ENCODE measurements at places on chromosomes 12 and 14. TPM values are rescaled to one million over a fixed set of nuclear protein-coding genes. Genes with fewer than 3 reads are reported as not detected.

Gene TMPRSS12
- not detected for total RNA-seq

Gene KLRD1
- total RNA-seq, result 3.6 TPM

Gene RABGGTA
- 18.6 TPM for total RNA-seq

Gene GPX2
- not detected for total RNA-seq

Gene MUCL1
- not detected for total RNA-seq

Gene SLC17A8
- total RNA-seq, result not detected

Gene ABCD2
- 11.8 TPM for total RNA-seq

Gene LMO3
- 4.2 TPM for total RNA-seq

Gene KCNK13
- total RNA-seq, result 2.4 TPM

GRCh38 chr14:52917735-52918134 is 33.1 kb downstream of the FERMT2 start:
- DNase-seq, result no peak

DNA sequence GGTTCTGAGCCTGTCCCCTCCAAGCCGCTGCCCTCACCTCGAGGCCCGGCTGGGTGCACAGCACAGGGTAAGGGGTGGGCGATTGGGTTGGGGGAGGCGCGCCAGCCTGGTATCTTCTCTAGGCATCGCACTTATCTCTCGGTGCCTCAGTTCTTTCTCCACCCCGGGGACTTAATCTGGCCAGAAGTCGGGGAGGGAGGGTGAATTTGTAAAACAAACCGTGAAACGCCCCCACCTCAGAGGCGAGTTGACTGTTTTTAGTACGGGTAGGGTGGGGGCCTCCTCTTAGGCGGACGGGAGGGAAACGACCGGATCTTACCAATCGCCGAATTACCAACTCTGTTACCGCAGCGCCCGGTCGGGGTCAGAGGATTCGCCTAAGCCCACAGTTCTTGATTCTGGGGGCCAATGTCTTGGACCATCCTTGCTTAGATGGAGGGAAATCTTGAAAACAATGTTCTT is 1.4 kb upstream of the TBX3 start:
- DNase-seq, result no peak

DNA sequence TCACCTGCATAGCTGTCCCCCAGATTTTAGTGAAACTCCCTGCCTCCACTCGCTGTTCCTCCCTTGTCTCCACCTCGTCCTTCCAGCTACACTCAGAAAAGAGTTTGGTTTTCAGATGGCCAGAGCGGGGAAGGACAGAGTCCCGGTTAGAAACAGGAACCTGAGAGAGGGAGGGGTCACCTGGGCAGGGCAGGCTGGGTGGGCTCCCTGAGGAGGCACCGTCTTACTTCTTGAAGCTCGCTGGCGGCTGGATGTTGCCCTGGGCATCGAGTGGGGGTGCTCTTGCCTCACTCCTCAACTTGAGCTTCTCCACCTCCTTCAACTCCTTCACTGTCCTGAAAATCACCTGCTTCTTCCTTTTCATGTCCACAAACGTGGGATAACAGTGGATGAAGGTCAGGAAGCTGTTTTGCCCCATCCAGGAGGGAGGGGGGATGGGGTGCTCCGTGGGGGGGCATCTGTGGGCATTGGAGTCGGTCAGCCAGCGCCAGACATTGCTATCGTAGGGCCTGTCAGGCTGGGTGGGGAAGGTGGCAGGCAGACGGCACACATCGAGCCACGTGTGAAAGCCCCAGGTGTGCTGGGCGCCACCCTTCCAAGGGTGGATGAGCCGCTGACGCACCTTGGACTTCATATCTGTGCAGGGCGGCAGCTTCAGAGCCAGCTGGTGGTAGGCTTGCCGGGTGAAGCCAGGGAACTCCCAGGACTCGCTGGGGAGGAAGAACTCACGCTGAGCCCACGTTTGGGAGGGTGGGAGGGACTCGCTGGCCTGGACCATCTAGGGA is 2.0 kb downstream of the TEX52 start:
- no peak for DNase-seq

DNA sequence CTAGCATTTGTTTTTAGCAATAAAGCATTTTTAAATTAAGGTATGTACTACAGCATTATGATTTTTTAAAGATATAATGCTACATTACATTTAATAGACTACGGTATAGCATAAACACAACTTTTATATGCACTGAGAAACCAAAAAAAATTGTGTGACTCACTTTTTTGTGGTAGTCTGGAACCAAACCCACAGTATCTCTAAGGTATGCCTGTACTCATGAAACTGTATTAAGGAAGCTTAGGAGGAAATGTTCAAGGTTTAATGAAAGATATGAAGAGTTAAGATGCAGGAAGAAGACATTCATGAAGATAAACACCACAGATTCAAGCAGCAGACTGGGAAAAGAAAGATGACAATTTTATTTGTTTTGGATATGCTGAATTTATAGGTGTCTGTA is 51.7 kb downstream of the PPP1R12A start:
- DNase-seq, result no peak

DNA sequence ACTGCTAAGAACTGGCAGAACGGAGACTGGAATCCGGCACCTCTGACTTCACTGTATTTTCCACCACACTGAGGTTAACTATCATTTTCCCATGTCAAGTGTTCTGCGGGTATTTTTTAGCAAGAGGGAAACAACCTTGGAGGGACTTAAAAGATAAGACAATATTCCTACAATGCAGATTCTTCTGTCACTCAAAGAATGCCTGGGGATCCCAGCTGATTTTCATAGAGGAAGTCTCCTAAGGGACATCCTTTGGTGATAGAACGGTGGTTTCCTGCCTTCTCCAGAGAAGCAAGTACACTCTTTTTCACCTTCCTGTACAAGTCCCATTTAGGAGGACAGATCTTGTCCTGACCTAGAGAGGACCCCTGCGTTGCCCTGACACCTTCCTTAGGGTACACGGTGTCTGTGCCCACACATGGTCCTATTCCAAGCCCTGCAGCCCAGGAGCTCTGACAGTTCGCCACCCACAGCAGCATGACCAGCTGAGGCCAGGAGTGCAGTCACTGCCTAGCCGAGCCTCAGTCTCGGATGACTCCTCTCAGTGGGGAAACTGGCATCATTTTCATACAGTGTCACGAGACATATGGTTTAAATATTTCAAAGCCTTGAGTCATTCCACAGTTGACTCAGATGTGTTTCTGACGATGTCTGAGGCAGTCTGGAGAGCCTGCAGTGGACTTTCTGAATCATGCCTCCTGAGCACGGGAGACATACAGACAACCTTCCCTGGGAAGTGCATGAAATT is 181.3 kb upstream of the FKBP4 start:
- peak; percentile 43 for DNase-seq

GRCh38 chr12:9730591-9730990 is 2.3 kb downstream of the CLECL1 start:
- DNase-seq, result no peak

DNA sequence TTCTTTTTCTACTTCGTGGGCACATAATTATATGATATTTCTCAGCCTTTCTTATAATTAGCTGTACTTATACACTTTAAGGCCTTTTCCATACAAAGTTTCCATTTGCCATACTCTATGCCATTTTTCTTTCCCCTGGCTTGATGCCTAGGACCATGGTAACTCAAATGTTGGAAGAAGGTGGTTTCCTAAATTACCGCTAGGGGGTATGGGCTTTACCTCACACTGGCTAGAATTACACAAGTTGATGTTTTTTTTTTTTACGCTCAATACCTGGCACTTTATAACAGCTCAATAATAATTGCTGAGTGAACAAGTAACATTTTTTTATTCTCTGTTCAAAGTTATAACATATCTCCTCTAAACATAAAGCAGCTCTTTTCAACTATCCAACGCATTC is 306.8 kb upstream of the LRFN5 start:
- DNase-seq, result no peak

DNA sequence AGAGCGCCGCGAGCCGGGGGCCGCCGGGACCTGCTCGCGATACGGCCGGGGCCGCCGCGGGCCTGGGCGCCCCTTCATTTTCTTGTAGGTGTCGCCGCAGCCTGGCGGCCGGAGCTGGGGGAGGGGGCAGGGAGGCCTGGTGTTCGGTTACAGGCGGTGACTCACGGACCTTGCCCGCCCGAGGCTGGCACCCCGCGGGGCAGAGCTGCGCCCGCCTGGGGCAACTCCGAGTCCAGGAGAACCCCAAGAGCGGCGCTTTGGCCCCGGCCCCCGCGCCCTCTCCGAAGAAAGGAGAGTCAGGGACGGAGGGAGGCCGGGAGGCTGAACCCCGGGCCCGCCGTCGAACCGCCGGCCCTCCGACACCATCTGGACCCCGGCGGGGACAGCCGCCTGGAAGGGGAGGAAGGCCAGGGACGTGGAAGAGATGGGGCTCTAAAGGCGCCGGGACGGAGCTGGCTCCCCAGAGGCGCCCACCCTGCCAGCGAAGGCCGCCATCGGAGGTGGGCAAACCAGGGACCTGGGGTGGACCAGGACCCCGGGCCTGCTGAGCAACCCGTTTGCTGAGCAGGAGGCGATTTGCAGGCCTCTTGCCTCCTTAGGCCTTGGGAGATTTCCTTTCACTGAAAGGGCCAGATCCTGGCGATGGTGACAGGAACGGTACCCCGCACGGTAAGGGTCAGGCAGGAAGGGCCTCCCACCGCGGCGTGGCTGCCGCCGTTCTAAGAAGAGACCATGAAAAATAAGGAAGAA is 843 bp upstream of the NUAK1 start:
- DNase-seq, result peak; percentile 85

DNA sequence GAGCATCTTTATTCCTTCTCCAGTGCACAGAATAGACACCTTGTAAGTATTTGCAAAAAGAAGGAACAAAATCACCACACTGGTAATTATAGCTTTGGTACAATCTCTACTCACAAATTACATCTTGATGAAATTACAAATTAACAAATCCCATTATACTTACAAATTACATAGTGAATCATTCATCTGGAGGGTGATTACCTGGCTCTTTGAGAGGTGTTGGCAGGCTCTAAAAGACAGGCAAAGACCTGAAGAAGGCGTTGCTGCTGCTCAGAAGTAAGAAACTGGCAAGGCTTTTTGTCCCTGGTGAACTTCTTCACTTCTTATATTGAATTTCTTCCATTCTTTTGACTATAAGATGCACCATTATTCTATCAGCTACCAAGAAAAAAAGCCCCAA is 21.7 kb upstream of the LMNTD1 start:
- DNase-seq, result no peak

DNA sequence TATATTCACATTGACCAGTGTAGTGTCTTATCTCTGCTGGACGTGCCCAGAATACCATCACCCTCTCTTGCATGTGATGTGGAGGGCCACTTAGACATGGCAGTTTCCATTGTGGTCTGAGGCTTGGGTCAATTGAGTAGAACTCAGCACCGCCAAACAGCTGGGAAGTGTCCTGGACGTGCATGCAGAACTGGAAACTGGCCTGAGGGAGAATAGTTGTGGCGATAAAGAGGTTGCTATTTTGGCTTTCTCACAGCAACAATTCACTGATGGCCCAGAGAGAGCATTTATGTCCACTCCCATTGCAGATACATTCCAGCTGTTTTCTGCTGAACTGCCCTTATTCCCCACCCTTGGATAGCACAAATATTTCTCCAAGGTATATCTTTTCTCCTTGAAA is 210.1 kb upstream of the DAAM1 start:
- peak; percentile 52 for DNase-seq

DNA sequence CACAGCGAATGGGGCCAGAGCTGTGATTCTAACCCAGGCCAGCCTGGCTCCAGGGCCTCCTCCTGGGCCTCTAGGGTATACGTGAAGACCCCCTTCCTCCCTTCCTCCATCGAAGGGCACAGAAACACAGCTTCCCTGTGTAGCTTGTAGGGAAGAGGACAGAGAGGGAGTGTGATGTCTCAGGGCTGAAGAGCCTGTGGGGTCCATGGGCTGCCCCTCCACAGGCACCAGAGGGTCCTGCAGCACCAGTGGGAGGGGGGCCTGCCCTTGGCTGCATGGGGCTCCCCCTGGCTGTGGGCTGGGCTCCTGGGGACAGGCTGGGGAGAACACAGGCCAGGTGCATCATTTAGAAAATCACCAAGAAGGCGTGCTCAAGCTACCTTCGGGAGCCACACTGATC is 178.5 kb downstream of the CALM1 start:
- no peak for DNase-seq

DNA sequence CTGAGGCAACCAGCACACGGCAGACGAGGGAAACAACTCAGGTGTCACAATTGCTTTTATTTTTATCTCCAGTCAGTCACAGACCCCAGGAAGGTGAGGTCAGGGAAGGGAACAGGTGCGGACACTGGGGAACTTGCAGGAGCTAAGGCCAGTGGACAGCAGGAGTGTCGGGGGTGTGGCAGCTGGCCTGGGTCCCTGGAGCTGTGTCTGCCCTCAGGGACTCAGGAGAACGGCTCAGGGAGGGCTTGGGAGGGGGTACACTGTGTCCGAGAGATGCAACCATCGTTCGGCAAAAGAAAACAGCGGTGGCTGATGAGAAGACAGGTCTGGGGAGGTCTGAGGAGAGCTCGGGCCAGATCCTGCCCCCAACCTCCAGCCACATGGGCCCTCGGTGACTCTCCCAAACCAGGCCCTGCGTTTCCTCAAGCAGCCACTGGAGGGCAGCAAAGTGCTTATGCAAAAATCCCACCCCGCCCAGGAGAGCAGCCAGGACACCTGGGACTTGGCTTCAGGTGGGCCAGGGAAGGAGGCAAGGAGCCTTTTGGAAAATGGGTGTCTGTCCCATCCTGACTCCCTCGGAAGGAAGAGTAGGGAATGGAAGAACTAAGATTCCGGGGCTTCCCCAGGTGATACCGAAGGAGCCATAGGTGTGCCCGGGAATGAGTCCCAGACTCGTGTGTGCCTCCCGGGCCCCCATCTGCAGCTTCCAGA is 24.1 kb upstream of the BCDIN3D start:
- DNase-seq, result peak; percentile 78

DNA sequence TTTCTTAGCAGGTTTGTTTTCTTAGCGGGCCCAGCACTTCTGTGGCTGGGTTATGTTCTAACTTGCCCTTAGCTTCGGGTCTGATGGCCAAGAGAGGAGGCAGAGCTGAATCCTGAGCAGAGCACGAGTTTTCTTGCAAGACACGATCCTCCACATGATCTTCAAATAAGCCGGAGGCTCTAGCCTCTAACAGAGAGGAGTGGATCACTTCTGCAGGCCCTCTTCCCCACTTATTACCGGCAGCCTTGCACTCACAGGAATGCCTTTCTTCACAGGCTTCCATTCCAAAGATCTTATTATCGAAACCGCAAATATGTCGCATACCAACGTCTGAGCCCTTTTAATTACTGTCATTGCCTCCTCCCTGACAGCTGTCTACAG is 79.5 kb downstream of the SINHCAF start:
- DNase-seq, result no peak

DNA sequence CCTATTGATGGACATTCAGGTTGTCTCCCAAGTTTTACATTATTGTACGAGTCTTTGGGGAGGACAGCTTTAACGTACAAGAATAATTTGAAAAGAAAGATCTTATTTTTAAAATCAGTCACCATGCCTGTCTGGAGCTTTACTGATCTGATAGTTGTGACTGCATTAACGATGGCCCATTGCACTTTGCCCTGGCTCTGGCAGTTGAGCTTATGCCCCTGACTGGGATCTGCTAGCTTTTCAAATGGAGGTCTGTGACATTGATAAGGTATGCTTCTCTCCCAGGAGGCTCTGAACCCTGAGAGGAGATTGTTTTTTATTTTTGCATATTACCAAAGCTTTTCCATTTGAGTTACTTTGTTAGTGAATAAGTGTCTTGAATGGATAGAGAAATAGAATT is 17.9 kb upstream of the RAB3IP start:
- DNase-seq, result no peak
